Amniotic epithelial cell (primary cell): ENCODE measurements at places on chromosomes 1 and 21.
A peak's percentile ranks its signal among the peaks of the same experiment; 100 is the strongest.

GRCh38 chr1:22935433-22935832 is 37.2 kb downstream of the LACTBL1 start:
- no peak for DNase-seq

- no peak for DNase-seq
Measured at GRCh38 chr21:41147096-41147978, 20.6 kb upstream of the BACE2 start.

DNA sequence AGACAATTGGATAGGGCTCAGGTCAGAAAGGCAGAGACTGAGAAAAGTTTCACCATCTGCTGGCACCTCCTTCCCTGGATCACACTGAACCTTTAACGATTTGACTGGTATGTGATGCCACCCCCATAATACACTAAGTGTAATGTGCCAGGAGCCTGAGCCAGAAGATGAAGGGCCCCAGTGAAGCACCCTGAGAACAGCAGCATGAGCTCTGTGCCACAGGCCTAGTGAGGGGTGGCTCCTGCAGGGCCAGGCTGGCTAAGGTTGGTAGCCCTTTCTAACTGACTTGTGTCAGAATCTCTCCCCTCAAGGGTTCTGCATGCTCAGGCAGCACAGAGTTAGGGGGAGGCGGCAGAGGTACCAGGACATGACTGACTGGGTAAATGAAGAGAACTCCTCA is 38.9 kb downstream of the ARHGEF11 start:
- no peak for DNase-seq

DNA sequence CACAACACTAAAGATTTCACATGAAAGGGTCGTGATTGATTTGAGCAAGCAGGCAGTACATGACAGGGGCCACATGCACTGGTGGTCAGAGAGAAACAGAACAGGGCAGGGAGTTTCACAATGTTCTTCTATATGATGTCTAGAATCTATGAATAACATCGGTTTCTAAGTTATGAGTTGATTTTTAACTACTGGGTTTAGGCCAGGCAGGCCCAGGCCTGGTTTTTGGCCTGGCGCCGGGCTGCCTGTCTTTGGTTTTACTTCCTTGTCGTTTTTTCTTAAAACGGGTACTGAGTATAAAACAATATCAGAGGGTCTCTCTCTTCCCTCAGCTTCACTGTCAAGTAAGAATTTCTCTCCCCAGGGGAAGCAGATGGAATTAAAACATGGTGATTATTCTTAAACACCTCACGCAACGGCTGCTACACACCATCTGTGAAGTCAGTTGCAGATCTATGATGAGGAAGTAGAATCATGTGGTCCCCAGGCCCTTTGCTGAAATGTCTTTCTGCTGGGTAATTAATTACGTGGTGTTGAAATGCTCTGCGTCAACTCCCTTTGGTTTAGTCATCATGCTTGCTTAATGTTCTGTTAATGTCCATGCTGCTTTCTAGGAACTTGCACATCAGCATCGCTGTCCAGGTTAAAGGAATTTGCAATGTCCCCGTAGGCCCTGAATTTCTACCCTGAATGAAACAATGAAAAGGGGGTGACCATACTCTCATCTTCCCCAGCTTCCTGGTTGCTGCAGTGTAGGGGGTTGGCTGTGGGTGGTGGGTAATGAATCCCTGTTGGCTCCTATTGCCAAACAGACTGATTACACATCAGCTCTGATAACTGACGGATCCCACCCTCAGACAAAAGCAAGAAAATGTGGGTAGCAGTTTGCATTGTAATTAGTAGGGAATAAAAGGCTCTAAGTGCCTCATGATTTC is 70.3 kb downstream of the SERINC2 start:
- DNase-seq, result peak; percentile 99

DNA sequence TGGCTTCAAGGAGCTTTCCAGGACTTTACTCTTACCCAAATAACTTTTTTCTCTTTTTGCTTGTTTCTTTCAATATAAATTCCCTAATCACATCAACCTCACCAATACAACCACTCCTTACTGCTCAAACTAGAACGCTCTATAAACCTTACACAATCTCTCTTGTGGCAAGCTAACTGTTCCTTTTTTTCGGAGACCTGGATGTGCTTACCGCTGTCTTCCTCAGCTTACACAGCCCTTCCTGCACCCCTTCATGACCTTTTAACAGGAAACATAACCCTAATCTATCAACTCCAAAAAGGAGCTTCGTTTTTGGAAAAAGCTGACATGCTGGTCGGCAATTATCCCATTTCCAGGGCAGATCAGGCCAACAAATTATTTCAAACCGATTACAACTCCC is 24.1 kb upstream of the SLC2A5 start:
- DNase-seq, result no peak

- no peak for DNase-seq
Measured at GRCh38 chr1:25065795-25066238, 135.7 kb upstream of the RUNX3 start.

- DNase-seq, result peak; percentile 67
Measured at GRCh38 chr1:228471762-228472398, 15.3 kb upstream of the RNF187 start.

- DNase-seq, result peak; percentile 61
Measured at GRCh38 chr1:9101510-9102146, 27.3 kb downstream of the GPR157 start.

GRCh38 chr1:30199563-30199962 is 523.8 kb downstream of the MATN1 start:
- DNase-seq, result no peak

DNA sequence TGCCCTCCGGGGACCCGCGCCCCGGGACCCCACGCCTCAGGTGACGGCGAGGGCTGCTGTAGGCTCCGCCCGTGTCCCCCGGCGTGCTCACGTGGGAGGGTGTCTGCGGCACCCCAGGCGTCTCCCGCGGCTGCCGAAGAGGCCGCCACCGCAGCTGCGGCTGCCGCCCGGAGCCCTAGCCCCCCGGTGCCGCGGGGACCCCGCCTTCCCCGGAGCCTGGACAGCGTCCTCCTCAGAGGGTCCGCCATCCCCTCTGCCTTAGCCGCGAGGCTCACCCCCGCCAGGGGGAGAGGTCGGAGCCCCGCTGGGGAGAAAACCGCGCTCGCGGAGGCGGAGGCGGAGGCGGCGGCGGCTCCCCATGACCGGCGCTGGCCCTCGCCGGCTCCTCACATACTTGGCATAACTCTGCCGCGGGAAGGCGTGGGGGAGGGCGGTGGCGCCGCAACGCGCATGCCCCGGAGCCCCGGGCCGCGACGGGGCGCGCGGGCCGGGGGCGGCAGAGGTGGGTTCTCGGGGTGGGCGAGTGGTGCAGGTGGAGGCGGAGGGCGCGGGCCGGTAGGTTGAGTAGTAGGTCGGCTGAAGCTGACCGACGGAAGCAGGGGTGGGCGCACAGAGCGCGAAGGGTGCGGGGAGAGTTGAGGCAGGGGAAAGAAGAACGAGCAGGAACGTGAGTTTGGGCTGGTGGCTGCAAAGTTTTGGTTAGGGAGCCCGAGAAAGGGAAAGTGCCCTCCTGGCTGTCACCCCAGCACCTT is 700 bp upstream of the SYDE2 start:
- DNase-seq, result peak; percentile 61

DNA sequence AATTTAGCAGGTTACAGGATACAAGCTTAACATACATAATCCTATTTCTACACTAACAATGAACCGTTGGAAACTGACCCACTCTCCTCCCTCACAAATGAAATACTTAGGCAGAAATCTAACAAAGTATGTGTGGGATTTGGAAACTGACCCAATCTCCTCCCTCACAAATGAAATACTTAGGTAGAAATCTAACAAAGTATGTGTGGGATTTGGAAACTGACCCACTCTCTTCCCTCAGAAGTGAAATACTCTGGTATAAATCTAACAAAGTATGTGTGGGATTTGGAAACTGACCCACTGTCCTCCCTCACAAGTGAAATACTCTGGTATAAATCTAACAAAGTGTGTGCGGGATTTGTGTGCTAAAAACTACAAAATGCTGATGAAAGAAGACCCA is 60.3 kb downstream of the TRAF5 start:
- peak; percentile 96 for DNase-seq

- peak; percentile 67 for DNase-seq
Measured at GRCh38 chr1:236039740-236040685, 24.9 kb downstream of the NID1 start.

- DNase-seq, result no peak
Measured at GRCh38 chr1:192626366-192627179, 9.4 kb upstream of the RGS13 start.

- DNase-seq, result peak; percentile 97
Measured at GRCh38 chr1:25996966-25997827, 666 bp downstream of the PAFAH2 start.

- no peak for DNase-seq
Measured at GRCh38 chr1:156347331-156347730, 9.0 kb downstream of the TSACC start.

DNA sequence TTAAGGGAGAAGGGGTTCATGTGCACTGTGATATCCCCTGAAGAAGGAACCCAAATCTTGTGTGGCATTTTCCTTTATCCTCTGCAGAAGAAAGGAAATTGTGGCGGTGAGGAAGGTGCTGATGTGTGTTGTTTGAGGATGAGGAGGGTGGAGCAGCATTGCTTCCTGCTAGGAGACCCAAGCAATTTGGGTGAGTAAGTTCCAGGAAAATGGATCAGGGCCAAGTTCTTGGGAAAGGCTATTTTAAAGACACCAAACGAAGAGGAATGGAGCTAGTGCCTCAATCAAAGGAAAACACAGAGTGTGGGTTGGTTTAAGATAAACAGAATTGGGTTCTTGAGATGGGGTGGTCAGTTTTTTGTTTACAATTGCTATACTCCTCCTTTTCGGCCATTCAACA is 86.7 kb upstream of the MARK1 start:
- DNase-seq, result no peak

GRCh38 chr1:107525961-107526360 is 385.1 kb downstream of the NTNG1 start:
- no peak for DNase-seq

DNA sequence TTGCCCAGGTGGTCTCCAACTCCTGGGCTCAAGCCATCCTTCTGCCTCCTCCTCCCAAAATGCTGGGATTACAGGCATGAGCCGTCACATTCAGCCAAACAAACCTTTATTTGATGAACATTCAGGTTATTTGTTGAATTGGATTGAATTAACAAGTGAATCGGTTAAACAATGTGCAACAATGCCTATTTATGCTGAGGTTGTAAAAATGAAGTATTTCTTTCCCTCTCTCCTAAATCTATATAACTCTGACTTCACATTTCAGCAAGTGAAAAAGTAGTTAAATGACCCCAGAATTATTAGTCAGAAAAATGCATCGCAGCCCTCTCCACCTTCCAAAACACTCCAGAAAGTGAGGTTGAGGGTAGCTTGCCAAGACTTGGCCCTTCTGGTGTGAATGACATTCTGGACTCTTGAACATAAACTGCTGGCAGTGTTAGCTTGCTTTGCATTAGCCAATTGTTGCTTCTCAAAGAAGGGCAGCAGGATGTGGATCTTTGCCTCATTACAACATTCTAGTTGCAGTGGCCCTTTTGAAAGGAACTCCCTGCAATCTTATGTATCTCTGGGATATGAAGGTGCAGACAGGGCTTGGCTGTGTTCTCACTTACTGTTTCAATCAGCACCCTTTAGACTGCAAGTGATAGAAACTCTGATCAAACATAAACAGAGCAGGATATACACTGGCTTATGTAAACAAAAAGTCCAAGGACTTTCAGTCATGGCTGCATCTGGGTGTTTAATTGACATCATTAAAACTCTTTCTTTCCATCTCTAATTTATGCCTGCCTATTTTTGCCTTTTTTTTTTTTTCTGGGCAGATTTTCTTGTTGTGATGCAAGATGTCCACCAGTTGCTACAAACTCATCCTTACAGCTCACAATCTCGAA is 22.4 kb downstream of the EDN2 start:
- DNase-seq, result no peak

DNA sequence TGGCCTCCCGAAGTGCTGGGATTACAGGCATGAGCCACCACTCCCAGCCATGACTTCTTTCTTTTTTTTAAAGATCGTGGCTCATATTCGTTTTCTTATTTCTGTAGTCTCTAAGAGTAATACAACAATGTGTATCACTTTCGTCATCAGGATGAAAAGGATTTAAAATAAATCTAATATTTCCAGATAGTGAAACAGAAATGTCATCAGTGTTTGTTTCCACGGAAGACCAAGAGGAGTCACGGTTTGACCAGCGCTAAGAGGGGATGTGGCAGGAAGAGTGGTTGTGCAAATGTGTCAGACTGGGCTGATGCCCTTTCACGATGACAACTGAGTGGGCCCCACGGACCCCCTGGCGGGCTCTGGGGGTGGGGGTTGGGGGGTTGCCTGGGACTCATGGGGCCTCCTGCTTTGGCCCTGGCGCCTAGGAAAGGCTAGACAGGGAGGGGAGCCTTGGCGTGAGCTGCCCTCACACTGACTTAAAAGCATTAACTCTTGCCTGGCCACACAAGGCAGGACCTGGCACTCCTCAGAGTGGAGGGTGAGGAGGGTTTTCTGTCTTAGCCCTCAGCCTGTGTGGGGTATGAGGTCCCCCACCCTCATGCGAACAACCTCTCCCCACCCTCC is 8.4 kb downstream of the SOX13 start:
- DNase-seq, result peak; percentile 78

DNA sequence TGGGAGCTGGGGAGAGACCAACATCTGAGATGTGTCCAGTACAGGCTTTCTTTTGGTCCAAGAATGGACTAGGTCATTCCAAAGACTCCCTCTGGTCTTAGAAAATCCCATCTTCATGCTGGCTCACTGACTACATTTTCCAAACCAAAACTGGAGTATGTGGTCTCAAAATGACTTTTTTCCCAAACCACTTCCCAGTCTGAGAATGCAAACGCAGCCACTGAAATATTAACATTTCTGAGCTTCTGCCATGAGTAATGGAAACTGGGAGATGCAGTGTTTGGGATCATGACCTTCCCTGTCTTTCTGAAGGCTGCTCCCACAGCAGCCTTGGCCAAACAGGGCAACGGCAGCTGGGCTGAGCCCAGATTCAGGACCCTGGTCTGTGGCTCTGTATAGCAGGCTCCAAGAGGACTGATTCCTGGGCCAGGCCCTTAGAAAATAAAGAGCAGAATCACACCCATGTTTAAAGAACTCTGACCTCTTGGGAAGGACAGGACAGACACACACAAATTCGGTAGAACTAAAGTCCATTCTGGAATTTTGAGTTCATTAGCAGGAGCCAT is 62.1 kb upstream of the CNTN2 start:
- DNase-seq, result no peak

- no peak for DNase-seq
Measured at GRCh38 chr1:41878495-41878894, 40.2 kb downstream of the HIVEP3 start.

GRCh38 chr1:147217141-147217540 is 8.0 kb downstream of the FMO5 start:
- DNase-seq, result no peak
